Cardiac muscle cell (in vitro differentiated cells and primary cell): ENCODE measurements at places on chromosomes 11 and 22.

- DNase-seq = peak; percentile 18
These were observed 213.7 kb upstream of the TBCEL start for GRCh38 chr11:120810251-120810650.

- no peak for DNase-seq
These were observed 12.1 kb downstream of the CPSF7 start for GRCh38 chr11:61417670-61418069.

DNA sequence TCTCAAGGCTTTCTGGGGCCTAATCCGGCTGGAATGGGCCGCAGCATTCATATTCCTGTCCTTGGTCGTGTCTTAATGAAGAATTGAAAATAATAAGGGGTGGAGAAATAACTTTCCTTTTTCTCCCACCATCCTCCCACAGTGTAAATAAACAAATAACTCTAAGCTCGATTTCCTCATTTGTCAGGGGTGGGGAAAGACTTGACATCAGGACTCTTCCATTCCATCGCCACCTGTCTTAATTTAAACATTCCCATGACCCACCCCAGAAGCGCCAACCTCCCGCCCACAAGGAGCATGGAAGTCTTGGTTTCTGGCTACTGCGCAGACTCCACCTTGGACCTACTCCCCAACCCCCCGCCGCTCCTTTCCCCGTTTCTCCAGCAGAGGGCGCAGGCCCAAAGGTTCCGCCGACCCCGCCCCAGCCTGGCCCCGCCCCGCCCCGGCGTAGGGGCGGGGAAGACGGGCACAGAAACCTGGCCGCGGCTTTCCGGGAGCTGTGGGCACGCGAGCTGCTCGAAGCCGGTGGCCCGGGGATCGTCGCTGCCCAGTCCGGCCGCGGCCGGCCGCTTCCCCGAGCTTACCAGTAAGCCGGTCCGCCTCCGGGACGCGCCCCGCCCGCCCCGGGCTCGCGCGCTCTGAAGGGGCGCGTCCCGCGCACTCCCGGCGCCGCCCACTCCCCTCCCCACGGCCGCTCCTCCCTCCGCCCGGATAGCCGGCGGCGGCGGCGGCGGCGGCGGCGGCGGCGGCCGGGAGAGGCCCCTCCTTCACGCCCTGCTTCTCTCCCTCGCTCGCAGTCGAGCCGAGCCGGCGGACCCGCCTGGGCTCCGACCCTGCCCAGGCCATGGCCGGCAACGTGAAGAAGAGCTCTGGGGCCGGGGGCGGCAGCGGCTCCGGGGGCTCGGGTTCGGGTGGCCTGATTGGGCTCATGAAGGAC is at the start of gene CBL:
CBL (plus strand) TSS at position 766 of the 937 bp plus-strand sequence; CDS start at position 845, 79 bp downstream.
- peak; percentile 96 for DNase-seq

- DNase-seq = no peak
These were observed 18.1 kb upstream of the SC5D start for GRCh38 chr11:121274332-121274991.

DNA sequence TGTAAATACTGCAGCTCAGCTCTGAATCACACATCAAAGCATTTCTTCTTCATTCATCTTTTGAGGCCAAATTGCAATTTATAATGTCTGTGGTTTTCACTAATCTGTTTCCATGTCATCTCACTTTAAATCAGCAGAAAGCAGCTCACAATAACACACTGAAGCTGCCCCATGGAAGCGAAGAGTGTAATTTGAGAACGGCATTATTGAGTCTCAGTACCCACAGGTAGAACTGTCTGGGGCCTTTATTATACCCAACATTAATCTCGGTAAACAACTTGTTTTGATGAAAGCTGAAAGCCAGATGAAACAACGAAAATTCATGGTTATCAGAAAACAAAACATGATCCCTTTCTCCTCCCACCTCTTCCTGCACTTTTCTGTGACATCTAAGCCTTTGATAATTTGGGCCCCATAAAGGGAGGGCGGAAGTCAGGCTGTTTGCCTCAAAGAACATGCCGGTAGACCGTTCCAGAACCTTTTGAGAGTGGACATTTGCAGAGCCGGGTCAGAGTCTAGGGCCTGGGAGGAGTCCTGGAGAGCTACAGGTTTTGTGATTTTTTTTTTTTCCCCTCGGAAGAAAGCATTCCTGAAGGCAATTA is 68.2 kb upstream of the SESN3 start:
- DNase-seq = no peak

GRCh38 chr11:122146475-122146874 is 30.5 kb upstream of the BLID start:
- DNase-seq = no peak

DNA sequence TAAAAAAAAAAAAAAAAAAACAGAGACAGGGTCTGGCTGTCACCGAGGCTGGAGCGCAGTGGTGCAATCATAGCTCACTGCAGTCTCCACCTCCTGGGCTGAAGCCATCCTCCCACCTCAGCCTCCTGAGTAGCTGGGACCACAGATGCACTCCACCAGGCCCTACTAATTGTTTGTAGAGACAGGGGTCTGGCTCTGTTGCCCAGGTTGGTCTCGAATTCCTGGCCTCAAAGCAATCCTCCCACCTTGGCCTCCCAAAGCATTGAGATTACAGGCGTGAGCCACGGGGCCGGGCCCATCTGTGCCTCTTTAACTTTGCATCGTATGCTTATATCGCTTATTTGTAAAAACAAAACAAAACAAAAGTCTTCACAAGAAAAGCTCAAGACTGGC is 3.1 kb downstream of the CPT1A start:
- peak; percentile 58 for DNase-seq

DNA sequence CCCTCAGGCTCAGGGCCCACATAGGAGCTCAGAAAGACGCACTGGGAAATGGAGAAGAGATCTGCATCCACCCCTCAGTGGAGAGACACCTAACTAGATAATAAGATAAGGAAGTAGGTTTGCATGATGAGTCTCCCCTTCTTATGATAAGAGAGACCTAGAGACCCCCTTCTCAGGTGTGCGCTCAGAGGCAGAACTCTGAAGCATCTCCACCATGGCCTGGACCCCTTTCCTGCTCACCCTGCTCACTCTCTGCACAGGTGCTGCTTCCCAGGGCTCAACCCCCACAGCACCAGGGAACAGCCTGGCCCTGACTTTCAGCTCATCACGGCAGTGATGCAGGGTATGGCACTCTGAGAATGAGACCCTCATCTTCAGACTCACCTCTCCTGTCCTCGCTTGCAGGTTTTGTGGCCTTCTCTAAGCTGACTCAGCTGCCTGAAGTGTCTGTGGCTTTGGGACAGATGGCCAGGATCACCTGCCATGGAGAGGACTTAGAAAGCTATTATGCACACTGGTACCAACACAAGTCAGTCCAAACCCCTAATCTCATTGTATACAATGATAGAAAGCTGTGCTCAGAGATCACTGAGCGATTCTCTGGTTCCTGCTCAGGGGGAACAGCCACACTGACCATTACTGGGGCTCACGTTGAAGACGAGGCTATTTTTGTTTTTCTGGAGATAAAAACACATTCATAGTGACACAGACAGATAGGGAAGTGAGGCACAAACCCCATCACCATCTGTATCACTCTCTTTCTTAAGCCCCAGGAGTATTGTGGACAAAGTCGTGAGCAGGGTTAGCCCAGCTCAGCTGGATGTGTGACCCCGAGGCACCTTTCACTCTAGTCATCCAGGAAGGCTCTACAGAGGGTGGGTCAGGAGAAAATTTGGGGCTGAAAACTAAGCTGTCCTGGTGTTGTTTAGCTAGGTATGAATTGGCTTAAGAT is 29.7 kb upstream of the IGLL5 start:
- no peak for DNase-seq

DNA sequence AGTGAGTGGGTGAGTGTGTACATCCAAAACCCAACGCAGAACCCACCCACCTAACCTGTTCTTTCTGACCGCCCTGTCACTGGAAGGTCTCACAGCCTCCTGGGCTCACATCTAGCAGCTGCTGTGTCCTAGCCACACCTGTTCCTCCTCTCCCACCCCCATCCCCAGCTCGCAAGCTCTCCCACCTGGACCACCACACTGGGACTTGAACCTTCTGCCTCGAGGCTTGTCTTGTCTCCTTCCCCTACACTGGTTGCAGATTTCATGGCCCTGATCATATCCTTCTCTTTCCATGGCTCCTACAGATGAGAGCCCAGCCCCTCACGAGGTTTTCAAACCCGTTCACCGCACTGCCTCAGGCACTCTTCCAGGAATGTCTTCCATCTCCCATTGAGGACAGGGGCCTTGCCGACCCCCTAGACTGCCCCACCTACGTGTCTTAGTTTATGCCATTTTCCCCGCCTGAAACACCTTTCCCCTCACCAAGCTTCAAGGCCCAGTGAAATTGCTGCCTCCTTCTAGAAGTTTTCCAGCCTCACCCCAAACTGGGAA is 6.7 kb downstream of the IFITM10 start:
- DNase-seq = no peak

DNA sequence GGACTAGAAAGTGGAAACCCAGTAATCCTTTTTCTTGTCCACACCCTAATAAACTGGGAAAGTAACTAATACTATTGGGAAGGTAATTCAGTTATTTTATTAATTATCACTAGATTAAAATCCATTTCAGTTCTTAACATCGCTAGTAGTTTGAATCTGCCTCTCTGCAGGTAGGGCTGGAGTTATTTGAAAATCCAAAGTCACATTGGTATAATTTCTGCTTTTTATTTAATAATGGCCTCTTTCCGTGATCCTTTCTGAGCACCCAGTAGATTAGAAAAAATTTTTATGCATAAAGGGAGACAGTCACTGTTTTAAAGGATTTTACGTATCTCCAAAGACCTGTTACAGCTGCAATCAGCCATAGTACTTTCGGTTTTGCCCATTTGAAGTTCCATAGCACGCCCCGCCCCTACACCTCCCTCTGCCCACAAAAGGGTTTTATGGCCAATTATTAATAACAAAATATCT is 605 bp upstream of the COPB1 start:
- DNase-seq = peak; percentile 42

- DNase-seq = no peak
These were observed 9.4 kb downstream of the DRD2 start for GRCh38 chr11:113465786-113466185.

- DNase-seq = peak; percentile 91
These were observed 3.2 kb upstream of the RTN4RL2 start for GRCh38 chr11:57456960-57457642.

DNA sequence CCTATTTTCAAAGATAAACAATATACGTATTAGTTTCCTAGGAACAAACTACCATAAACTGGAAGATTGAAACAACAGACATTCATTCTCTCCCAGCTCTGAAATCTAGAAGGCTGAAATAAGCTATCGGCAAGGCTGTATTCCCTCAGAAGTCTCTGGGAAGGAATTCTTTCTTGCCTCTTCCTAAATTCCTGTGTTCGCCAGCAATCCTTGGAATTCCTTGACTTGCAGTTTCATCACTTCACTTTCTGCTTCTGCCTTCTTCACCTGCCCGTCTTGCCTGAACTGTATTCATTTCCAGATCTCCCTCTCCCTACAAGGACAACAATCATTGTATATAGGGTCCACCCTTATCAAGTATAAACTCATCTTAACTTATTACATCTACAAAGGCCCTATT is 17.7 kb upstream of the PRDM10 start:
- no peak for DNase-seq

- no peak for DNase-seq
These were observed 90.5 kb upstream of the ALX4 start for GRCh38 chr11:44400431-44400830.

DNA sequence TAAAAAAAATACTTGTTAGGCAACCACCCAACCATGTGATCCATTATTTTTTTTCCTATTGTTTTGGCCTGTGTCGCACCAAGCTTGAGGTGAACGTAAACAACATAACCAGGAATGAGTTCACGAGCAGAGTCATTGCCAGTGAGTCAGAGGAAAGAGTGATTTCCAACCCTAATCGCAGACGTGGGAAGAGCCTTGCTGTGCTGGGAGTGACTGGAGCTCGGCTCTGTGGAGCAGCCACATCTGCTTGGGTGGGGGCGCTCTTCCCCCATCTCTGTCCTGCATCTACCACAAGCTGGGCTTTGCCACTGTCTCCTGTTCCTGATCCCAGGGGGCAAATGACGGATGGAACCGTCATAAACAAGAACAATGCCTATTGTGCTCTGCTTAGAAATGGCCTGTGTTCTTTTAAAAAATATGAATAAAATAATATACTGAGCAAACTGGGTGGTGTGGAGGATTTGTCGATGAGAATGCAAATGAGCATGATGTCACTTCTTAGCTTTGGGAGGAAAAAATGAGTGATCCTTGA is 210.0 kb downstream of the KIRREL3 start:
- peak; percentile 73 for DNase-seq

DNA sequence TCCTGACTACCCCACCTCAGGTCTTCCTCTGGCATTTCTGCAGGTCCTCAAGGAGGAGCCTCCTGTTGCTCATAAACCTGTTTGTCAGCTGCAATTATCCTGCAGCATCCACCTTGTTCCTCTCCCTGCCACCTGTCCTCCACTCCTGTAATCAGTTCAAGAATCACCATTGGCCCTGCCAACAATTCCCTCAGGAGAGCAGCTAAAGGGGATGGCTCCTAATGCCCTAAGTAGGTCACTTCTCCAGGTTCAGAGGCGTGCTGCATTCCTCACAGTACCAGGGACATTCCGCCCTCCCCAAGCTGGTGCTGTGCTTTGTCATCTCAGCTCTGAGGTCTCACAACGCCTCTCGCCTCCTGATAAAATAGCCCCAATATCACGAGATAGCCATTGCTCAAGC is 2.1 kb downstream of the CLDN25 start:
- DNase-seq = peak; percentile 30

DNA sequence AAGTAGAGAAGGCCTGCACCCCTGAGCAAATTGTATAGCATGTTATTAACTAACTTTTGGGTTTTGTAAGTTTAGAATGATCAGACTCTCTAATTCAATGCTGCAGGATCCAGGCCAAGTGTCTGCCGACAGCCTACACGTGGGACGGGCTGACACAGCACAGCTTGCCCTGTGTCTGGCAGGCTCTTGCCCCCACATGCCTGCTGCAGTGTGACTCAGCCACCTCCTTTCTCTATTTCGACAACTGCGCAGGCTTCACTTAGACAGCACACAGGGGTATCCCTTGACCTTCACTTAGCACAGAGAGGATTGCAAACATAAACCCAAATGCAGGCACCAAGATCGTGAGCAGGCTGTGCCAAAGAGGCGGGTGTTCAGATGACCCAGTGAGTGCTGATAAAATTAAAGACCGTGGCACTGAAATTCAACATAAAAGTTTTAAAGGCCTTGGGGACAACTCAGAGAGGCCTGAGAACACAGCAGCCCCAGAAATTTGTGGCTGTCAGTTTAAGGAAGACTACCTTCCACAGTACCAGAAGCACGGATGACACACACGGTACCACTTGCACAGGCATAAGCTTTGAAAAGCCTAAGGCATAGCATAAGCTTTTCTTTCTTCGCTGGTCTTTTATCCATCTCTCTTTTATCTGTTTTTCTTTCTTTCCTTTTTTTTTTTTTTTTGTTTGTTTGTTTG is 37.8 kb downstream of the SCN3B start:
- peak; percentile 93 for DNase-seq

DNA sequence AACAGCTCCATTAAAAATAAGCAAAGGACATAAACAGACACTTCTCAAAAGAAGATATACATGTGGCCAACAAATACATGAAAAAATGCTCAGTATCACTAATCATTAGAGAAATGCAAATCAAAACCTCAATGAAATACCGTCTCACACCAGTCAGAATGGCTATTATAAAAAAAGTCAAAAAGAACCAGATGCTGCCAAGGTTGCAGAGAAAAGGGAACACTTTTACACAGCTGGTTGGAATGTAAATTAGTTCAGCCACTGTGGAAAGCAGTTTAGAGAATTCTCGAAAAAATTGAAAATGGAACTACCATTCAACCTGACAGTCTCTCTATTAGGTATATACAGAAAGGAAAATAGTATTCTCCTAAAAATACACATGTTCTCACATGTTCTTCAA is 102.4 kb upstream of the FIBIN start:
- DNase-seq = no peak
